ENCODE measurements at places on chromosomes 6 and 20.

- DNase-seq, result no peak
Measured at GRCh38 chr6:145008715-145009114, 723.6 kb downstream of the UTRN start.

- peak; percentile 33 for DNase-seq
Measured at GRCh38 chr6:136334853-136335252, 45.2 kb upstream of the BCLAF1 start.

GRCh38 chr6:119647309-119647708 lies 297.7 kb upstream of the MAN1A1 start:
- no peak for DNase-seq

DNA sequence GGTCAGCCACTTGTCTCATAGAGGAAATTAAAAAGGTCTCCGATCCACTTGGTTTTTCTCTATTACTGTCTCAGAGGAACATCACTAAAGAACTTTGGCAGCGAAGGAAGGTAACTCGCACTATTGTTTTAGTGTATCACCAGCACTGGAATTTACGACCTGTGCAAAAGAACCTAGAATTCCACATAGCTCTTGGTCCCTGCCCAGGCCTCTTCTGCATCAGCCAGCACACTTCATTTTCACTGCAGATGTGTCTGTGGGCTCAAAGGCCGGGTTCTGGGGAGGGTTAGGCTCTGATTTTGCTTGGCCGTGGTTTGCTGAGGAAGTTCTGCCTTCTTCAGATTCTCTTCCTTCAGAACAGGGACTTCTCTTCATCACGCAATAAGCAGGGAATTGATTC lies 102.8 kb upstream of the TMEM181 start:
- DNase-seq, result no peak

GRCh38 chr6:112235956-112236355 lies 18.4 kb downstream of the LAMA4 start:
- DNase-seq, result peak; percentile 49

DNA sequence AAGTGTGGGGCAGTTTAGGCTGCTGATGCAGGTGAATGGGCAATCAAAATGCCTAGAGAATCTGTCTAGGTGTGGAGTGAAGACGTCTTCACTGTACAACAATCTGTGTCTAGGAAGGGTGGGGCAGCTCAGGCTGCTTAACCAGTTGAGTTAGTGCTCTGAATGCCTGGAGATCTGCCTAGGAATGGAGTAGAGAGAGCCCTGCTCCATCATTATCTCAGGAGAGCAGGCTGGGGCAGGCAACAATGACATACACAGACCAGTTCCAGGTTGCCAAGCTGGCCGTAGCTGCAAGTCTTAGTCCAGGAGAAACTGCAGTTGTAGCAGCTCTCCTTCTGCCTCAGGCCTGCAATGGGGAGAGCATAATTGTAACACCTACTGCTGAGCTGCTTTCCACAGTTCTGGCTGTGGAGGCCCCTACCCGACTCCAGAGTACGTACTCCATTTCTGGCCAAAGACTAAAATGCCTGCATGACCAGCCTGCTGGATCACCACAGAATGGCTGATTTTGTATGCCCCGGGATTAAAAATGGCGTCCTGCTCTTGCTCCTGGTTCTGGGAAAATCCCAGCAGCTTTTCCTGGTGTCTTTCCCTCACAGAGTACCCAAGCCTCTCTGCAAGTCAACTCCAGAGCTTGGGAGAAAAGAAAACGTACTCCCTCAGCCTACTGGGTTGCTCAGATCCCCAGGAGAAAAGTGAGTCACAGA lies 545.4 kb downstream of the ADGRB3 start:
- no peak for DNase-seq

GRCh38 chr20:2340136-2340535 lies 40.6 kb upstream of the TGM6 start:
- no peak for DNase-seq

- DNase-seq, result peak; percentile 22
Measured at GRCh38 chr20:43752561-43753301, 25.9 kb upstream of the GTSF1L start.

- no peak for DNase-seq
Measured at GRCh38 chr6:100343316-100344077, 121.2 kb downstream of the SIM1 start.

- peak; percentile 53 for DNase-seq
Measured at GRCh38 chr6:136564180-136564579, 14.0 kb upstream of the MAP7 start.

DNA sequence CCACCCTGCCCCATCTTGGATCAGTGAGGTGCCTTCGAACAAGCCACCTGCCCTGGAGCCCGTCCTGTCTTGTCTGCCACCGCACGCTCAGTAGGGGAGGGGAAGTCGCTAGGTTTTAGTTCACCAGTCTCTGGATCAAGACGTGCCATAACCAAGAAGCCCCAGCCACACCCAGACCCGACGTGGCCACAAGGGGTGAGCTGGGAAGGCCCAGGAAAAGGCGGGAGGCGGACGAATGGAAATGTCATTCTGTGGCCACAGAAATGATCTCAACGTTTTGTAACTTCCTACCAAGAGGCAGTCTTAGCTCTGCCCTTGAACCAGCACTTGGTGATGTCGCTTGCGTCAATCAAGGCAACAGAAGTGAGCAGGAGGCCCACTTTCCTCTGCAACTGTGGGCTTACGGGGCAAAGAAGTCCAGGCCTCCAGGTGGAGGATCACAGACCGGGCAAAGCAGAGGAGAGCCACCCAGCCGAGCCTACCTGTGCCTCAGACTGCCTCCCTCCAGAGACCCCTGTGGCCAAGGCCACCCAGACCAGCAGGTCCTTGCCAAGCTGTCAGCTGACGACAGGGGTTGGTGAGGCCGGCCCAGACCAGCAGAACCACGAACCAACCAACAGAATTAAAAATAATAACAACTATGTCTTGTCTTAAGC lies 14.5 kb downstream of the GMEB2 start:
- DNase-seq, result peak; percentile 33

DNA sequence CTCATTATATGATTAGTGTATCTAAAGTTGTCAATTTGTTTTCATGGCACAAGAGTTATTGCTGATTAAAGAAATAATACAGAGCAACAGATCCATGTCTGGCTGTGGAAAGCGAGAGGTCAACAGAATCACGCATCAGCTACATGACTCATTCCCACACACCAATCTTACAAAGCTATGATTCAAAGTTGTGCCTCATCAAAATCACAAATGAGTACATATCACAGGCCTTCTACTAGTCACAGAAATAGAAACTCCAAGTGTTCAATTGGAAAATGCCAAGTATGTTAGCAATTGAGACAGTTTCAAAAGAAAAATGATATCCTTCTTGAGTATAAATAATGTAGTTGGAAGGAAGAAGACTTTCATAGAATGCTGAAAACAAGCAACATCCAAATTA lies 57.8 kb upstream of the NKAIN2 start:
- no peak for DNase-seq

DNA sequence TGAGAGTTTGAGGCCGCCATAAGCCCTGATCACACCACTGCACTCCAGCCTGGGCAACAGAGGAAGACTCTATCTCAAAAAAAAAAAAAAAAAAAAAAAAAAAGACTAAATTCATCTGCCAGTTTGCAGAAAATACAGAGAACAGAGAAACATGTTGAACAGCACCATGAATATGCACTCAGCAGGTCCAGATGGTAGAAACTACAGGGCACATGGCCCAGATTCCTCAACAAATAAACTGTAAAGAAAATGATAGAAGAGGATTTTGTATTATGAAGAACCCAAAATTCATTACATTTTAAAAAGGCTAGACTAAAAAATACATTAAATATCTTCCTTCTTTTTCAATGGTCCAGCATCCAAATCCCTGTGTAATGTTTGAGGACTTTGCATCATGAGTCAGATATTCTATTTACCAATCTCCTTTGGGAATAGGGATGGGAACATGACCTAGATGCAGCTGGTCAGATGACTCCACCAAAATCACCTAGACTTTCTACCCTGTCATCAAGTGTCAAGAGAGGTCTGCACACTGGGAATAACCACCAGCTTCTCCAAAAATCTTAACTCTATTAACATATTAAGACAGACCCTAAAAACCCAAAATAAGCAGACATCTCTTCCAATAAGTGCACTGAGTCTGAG lies 189.1 kb upstream of the TCF21 start:
- no peak for DNase-seq

GRCh38 chr6:143050509-143050908 lies 10.2 kb upstream of the AIG1 start:
- peak; percentile 47 for DNase-seq

DNA sequence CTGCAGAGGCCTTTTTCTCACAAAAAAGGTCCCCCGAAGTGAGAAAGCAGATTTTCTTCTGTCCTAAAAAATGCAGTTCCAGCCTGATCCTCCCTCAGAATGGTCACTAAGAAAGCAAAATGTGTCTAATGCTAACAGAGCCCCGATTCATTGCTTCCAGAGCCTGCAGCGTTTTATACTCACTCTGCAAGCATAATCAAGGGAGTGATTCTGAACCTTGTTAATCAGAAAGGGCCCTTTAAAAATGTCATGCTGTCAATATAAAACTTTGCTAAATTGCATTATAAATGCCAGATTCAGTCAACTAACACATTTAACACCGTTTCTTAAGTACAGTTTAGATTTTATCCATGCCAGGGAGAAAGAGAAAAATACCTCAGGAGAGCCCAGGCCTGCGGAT lies 202.8 kb downstream of the CD83 start:
- no peak for DNase-seq

DNA sequence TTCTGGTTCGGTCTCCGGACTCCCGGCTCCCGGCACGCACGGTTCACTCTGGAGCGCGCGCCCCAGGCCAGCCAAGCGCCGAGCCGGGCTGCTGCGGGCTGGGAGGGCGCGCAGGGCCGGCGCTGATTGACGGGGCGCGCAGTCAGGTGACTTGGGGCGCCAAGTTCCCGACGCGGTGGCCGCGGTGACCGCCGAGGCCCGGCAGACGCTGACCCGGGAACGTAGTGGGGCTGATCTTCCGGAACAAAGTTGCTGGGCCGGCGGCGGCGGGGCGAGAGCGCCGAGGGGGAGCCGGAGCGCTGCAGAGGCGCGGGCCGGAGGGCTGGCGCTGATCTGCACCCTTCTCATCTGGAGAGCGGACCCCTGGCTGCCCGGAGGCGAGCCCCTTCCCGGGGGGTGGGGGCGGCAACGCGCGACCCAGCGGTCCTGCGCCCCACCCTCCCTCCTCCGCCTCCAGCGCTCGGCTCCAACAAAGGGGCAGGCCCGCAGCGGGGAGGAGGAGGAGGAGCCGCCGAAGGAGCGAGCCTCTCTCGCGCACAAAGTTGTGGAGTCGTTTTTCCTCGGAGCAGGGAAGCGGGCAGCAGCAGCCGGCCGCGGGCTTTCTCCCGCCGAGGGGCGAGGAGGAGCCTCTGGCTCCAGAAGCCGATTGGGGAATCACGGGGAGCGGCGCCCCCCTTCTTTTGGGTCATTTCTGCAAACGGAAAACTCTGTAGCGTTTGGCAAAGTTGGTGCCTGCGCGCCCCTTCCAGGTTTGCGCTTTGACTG lies at the start of gene UTRN:
Gene UTRN (plus strand): TSS at position 553 of the 765 bp plus-strand sequence. CDS start 6,494 bp downstream, outside the sequence.
- peak; percentile 86 for DNase-seq

- DNase-seq, result peak; percentile 69
Measured at GRCh38 chr6:15326067-15326614, 80.3 kb downstream of the JARID2 start.

GRCh38 chr6:131923356-131923755 lies 27.8 kb downstream of the CCN2 start:
- DNase-seq, result peak; percentile 75

DNA sequence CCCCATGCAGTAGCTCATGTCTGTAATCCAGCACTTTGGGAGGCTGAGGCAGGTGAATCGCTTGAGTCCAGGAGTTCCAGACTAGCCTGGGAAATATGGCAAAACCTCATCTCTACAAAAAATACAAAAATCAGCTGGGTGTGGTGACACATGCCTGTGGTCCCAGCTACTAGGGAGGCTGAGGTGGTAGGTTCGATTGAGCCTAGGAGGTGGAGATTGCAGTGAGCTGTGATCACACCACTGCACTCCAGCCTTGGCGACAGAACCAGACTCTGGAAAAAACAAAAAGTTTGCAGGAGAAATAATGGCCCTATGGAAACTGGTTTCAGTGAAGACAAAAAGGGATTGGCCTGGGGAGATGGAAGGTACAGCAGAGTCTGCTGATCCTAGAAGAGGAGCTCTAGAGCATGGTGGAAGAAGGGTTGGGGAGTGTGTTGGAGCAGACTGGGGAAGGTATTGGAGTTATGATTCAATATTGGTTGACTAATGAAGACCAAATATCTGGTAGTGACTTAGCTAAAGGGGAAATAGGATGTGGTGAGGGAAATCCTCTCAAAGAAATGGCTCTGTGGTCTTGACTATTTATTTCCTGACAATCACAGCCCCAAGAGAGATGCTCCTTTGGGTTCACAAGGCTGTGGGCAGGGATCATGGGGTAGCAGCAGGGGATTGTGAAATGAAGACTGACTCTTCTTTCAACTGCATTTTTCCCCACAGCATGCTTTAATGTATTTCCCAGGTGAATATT lies 281.9 kb downstream of the UTRN start:
- peak; percentile 63 for DNase-seq

GRCh38 chr20:52318651-52319050 lies 127.1 kb upstream of the ZFP64 start:
- DNase-seq, result no peak

DNA sequence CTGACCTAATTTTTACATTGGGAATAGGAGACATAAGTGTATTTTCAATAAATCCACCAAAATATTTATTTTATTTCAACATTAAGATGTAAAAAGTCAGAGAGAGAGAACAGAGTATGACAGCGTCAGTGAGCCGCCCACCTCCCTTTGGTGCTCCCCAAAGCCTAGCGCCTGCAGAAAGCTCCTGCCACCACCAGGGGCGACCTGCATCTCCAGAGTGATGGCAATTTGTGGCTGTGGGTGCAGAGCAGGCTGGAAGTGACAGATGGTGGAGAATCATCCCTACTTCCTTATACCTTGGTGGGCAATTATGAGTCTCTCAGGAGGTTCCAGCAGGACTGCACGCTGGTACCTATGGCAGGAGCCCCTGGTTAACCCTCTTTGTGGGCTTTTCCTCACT lies 87.3 kb downstream of the PTPRT start:
- no peak for DNase-seq

- no peak for DNase-seq
Measured at GRCh38 chr20:33846291-33846935, 35.3 kb downstream of the CHMP4B start.

GRCh38 chr20:34634392-34634791 lies 42.5 kb downstream of the PIGU start:
- no peak for DNase-seq

DNA sequence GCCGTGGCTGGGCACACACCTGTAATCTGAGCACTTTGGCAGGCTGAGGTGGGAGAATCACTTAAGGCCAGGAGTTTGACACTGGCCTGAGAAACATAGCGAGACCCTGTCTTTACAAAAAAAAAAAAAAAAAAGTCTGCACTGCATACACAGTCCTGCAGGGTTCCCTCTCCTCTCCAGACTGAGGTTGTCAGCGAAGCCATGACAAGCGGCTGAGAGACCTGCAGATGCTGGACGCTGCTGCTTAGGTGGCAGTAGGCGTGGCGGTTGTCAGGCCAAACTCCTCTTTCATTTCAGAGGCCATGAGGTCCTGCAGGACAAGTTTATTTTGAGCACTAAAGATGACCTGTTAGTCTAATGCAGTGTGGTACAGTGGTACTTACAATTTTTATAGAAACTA lies 86.5 kb downstream of the FAM120B start:
- no peak for DNase-seq

GRCh38 chr6:70379473-70380013 lies 33.8 kb upstream of the FAM135A start:
- DNase-seq, result no peak
